ENCODE measurements at places on chromosomes 4 and X.
A peak's percentile ranks its signal among the peaks of the same experiment; 100 is the strongest.

DNA sequence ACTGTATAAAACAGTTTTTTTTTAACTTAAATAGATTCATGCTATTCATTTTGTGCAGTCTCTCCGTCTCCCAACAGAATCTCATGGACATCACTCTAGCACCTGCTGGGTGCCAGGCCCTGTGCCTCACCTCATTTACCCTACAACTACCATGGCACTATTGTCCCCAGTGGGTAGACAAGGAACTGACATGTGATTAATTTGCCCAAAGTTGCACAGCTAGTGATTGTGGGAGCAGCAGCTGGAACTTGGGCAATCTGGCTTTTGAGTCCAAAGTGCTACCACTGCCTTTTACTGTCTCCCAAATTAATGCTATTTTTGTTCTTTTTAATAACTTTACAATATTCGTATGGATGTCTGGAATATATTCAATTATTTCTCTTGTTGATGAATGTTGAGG lies 11.2 kb upstream of the PGRMC2 start:
- no peak for DNase-seq

GRCh38 chr4:19623866-19624265 lies 627.8 kb upstream of the SLIT2 start:
- no peak for DNase-seq

GRCh38 chrX:7841084-7841805 lies 1.7 kb upstream of the VCX start:
- DNase-seq: no peak

- DNase-seq: peak; percentile 21
Measured at GRCh38 chr4:152935143-152935542, 980 bp upstream of the FHDC1 start.

GRCh38 chr4:17807446-17807845 lies 3.1 kb downstream of the DCAF16 start:
- DNase-seq: no peak

- DNase-seq: no peak
Measured at GRCh38 chrX:155001873-155002272, 20.6 kb downstream of the F8 start.

DNA sequence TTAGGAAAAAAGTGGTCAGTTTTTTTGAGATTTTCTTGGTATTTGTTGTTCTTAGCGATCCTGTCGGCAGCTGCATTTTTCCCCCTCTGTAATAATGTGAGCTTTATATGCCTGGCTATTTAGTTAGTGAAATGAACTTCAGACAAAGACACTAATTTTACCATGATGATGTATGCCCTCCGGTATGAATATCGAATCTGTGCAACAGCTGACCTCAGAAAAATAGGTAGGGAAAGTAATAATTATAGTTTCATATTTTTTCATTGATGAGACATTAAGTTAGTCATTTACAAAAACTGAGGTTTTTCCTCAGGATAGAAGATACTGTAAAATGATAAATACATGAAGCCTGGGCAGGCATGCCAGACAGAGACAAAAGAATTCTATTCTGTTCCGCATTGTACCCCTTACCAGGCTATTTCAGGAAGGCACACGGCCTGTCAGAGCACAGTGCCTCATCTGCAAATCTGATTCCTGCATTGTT lies 155.8 kb downstream of the SHROOM3 start:
- DNase-seq: no peak

DNA sequence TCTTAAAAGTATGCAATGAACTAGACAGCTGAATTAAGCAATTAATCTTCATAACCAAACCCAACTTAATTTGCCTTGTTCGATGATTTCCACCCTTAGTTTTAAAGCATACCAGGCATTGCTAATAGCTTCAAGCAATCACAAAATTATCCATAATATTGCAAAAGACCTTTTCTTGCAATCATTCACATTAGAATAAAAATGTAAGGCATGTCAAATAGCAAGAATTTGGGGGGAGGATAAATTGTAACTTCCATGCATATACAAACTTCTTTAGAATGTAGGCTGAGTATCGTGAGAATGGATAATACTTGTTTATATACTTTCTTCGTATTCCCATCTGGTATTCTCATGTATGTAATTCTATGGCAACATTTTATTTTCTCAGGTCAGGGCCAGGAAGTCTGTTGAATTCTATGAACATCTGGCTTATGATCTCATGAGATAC lies 28.7 kb upstream of the BMP2K start:
- DNase-seq: no peak

- DNase-seq: no peak
Measured at GRCh38 chrX:112672788-112673560, 6.8 kb downstream of the LHFPL1 start.

- DNase-seq: no peak
Measured at GRCh38 chr4:76518241-76518640, 83.2 kb downstream of the SHROOM3 start.

Measured in Jurkat, Clone E6-1 (cell line).